ENCODE measurements at places on chromosomes 1 and 21.

- DNase-seq = no peak
Observed at GRCh38 chr1:243598433-243598832, 251.6 kb downstream of the AKT3 start.

GRCh38 chr1:66778969-66779368, 22.1 kb downstream of the INSL5 start:
- peak; percentile 18 for DNase-seq

DNA sequence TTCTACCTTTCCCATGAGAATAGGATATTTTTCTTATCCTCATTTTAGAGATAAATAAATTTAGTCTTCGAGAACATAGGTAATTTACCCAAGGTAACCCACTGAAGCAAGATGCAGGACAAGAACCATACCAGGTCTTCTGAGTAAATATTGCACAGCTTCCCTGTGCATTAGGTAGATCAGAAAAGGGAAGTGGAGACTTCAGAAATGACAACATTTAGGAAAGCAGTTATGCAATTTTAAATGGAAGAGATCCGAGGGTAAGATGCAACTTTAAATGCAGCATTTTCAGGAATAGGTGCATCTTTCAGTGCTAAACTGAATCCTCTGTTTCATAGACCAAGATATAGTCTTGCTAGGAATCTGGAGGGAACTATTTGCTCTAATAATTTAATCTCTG, 206.4 kb upstream of the SGIP1 start:
- no peak for DNase-seq

DNA sequence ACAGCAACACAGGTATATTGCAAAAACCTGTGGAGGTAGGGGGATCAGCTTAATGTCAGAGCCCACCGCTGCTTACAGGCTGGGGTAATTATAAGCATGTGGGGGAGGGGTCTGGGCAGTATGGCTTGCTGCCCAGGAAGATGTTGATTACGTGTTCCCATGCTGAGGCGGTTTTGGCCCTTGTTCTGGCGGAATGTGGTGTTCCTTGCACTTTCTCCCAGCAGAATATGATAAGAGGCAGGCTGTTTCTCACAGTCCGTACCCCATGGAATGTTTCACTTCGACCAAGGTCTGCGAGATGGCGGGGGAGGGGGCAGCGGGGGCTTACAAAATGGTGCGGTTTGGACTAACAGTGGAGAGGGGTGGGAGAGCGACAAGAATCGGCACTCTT, 9.8 kb upstream of the HPCAL4 start:
- DNase-seq = no peak

GRCh38 chr1:150474869-150475268, 12.3 kb upstream of the TARS2 start:
- no peak for DNase-seq

GRCh38 chr1:243550276-243550675, 294.4 kb downstream of the SDCCAG8 start:
- DNase-seq = no peak

- DNase-seq = no peak
Observed at GRCh38 chr1:152448095-152448494, 34.0 kb upstream of the CRNN start.

Data from stromal cell of bone marrow (primary cell).